ENCODE measurements at places on chromosomes 4 and X.

DNA sequence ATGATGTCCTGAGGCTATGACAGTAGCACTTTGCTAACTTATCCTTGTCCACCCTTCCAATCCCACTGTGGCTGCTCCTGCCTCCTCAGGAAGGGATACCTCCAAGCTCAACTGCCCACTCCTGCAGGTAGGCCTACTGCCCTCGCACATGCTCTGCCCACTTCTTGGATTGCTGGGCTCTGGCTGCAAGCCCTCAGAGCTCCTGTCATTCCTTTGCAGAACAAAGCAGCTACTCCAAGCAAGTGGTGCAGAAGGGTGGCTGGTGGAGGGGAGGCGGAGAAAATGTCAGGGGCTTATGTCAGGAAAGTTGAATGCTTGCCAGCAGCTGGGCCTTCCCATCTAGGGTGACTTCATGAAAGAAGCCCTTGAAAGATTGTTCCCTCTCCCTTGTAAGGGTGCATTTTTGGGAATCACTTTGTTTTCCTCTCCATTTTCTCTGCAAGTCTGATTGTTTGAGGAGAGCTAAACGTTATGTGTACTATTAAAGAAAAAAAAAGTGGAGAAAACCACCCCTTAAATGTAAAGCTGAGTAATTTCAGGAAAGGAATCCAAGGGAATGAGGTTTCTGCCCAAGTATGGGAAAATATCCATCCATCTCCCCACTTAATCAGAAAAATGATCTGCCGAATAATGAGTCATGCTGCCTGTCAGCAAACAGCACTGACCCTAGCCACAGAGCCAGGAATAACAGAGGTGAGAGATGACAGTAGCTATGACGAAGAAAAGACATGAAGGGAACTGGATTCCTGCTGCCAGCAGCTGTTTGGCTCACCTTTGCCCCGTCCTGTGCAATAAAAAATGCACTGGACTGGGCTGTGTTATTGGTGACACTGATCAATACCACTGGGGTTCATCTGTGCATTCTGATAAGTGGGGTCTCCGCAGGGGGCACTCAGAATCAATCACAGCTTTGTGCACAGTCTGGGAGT, 102.0 kb downstream of the RTL5 start:
- peak; percentile 68 for DNase-seq

- DNase-seq = peak; percentile 97
These were observed 56.2 kb upstream of the TADA2B start for GRCh38 chr4:6986781-6987587.

DNA sequence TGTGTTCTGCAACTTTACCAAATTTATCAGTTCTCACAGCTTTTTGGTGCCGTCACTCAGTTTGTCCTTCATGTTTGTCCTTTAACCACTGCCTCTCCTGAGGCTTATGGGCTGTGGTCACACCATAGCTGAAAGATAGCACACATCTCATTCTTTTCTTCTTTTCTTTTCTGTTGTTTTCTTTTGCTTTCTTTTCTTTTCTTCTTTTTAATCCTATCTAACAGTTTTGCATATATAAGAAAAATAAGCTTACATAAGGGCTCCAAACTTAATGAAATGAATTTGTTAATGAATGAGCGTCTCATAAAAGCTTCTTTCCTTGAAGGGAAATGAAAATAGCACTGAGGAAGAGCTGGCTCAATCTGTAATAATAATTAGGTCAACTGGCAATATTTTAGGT, 1061.2 kb downstream of the PCDH18 start:
- no peak for DNase-seq

DNA sequence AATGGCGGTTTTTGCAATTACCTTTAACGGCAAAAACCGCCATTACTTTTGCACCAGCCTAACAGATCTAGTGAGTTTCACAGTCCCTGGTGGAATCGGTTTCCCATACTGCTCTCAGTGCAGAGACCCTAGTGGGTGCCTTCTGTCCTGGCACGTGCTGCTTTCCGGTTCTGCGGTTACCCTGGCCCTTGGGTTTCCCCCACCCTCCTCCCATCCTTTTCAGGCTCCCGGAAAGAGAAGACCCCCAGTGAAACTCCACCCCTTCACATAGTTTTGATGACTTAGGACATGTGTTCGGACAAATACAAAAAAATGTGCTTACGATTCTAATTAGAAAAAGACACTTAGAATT, 36.9 kb downstream of the NLGN3 start:
- DNase-seq = no peak

- DNase-seq = peak; percentile 24
These were observed 12.9 kb downstream of the PCDH18 start for GRCh38 chr4:137519406-137519805.

GRCh38 chr4:2837904-2838496, 5.6 kb upstream of the ADD1 start:
- peak; percentile 36 for DNase-seq

GRCh38 chr4:5660185-5660584, 48.2 kb downstream of the EVC2 start:
- no peak for DNase-seq

GRCh38 chrX:34884817-34885216, 57.8 kb upstream of the FAM47B start:
- no peak for DNase-seq

- no peak for DNase-seq
These were observed 642.1 kb downstream of the CCSER1 start for GRCh38 chr4:90769251-90769650.

DNA sequence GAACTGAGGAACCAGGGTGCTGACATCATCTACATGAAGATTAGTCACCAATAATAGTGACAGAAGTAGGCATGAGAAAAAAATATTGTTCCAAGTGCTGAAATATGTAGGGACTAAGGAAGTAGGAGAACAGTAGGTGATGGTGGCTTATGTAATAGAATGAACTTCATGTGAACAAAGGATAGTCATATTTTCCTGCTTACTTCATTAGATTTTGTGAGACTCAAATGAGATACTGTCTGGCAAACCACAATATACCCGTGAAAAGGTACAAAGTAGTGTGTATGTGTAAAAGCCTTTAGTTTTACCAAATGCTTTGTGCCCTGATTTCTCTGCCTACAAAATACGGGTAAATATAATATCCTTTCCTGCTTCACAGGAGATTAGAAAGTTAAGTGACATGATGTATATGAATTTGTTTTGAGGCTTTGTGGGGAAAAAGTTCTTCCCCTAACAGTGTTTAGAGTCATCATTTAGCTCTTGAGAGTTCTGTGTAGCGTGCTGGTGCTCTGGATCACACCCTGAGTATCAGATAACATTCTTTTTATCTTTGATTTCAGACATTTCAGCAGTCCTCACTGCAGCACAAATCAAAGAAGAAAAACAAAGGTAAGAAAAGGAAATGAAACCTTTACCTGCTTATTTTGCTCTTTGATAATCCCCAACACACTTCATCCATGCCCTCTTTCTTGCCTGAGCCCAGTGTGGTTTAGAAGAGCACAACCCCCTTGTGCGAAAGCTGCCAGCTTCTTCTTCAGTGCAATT, 67.9 kb downstream of the KLHL34 start:
- DNase-seq = no peak

GRCh38 chr4:163085085-163085484, 81.6 kb downstream of the NAF1 start:
- no peak for DNase-seq

- no peak for DNase-seq
These were observed 9.1 kb upstream of the YTHDC1 start for GRCh38 chr4:68358988-68359387.

GRCh38 chr4:45316257-45316656, 589.9 kb upstream of the GNPDA2 start:
- DNase-seq = no peak

GRCh38 chrX:79336869-79337815, 30.0 kb downstream of the ITM2A start:
- DNase-seq = no peak

- peak; percentile 34 for DNase-seq
These were observed 126.1 kb downstream of the INPP4B start for GRCh38 chr4:142719854-142720541.

DNA sequence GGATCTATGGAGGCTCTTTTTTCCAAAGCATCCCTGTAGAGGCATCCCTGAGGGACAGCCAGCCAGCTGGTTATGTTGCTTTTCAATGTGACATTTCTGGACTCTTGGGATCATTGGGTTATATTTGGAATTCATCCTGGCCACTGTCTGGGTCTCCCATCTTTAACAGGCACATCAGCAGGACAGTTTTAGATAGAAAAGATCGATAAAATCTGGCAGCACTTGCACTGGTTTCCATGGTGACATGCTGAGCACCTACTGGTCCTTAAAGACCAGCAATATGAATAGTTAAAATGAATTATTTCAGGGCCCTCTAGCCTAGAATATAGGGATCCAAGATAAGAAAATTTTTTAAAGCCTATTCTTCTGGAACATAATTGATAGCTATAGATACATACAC, 151.6 kb downstream of the KDR start:
- DNase-seq = no peak

- DNase-seq = no peak
These were observed 146.3 kb downstream of the GRIA3 start for GRCh38 chrX:123330229-123330942.

DNA sequence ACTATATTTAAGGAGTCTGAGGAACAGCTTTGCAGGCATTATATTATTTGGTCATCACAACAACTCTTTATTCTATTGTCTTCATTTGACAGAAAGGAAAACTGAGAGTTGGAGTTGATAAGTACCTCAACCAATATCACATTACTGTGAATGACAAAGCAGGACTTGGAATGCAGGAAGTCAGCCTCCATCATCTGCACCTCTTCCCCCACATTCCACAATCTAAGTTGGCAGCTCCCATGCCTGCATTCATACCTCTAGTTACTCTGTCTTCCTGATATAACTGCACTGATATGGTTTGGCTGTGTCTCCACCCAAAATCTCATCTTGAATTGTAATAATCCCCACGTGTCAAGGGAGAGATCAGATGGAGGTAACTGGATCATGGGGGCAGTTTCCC, 356.7 kb downstream of the GALNTL6 start:
- DNase-seq = no peak
